Esophagus squamous epithelium (tissue), 5 donors: ENCODE measurements at places on chromosomes 1 and 21. TPM values are rescaled to one million over a fixed set of nuclear protein-coding genes. Genes with fewer than 3 reads are reported as not detected.

DNA sequence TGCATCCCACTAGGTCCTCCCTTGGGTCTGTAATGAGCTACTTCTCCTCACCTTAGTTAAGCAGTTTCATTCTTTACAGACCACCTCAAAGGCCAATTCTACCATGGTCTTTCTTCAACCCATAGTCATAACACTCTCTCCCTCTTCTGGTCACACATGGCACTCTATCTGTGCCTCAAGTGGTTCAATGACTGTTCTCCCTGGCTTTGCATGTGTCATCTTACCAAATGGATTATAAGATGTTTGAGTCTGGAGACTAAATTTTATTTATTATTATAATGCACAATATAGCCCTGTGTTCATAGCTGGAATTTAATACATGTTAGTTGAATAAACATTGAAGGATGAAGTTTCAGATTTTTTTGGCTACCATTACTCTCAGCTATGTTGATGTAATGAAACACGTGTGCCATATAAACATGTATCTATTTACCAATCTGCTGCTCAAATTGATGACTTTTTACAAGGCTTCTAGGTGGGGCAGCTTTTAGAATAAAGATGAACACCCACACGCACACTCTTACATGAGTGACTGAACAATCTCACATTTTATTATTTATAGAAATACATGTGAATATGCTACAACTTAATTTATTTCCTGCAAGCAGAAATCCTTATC, 102.1 kb downstream of the RUNX1 start:
- no peak for DNase-seq
- no peaks in the 10 kb centered on the region for H3K27me3 ChIP-seq
- H3K27ac ChIP-seq, result no peak overlapping the region

The CA14 gene
- not detected for total RNA-seq

The SLC44A3 gene
- 5.4 TPM for total RNA-seq

- peaks cover 62% of the 10 kb centered on the region for H3K4me1 ChIP-seq
- DNase-seq, result no peak
- no peaks in the 10 kb centered on the region for H3K36me3 ChIP-seq
- peak overlapping the region; percentile 86 for H3K27ac ChIP-seq
Measured at GRCh38 chr1:206005778-206006180, 2.6 kb upstream of the RAB7B start.

GRCh38 chr1:204348722-204349121, 11.0 kb downstream of the PLEKHA6 start:
- no peak overlapping the region for H3K4me3 ChIP-seq
- DNase-seq, result no peak
- H3K27ac ChIP-seq, result peak overlapping the region; percentile 31
- H3K36me3 ChIP-seq, result no peaks in the 10 kb centered on the region
- peaks cover 4% of the 10 kb centered on the region for H3K4me1 ChIP-seq

The ACKR1 gene
- 53.7 TPM for total RNA-seq

DNA sequence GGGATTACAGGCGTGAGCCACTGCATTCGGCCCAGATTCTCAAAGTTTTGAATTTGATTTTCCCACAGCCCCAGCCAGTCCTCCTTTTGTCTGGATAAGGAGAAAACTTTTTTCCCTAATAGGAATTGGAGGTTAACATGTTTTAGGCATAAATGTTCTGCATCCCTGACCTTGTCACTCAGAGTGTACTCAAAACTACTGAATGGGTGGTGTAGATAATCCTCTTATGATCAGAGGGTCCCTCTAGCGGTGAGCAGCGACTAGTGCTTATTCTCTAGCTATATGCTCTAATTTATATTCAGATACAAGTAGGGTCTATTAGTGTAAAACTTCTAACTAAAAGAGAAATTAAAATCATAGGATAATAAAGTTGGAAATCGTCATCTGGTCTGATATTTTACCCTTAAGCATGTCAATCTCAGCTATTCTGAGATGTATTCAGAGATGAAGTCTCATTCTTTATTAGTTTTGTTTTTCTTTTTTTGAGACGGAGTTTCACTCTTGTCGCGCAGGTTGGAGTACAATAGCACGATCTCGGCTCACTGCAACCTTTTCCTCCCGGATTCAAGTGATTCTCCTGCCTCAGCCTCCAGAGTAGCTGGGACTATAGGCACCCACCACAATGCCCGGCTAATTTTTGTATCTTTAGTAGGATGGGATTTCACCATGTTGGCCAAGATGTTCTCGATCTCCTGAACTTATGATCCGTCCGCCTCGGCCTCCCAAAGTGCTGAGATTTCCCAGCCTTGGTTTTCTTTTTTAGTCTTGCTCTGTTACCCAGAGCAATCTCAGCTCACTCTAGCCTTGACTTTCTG, 2.7 kb upstream of the PSMD4 start:
- H3K36me3 ChIP-seq, result no peaks in the 10 kb centered on the region
- H3K4me1 ChIP-seq, result peaks cover 9% of the 10 kb centered on the region
- H3K27ac ChIP-seq, result no peak overlapping the region
- no peaks in the 10 kb centered on the region for H3K27me3 ChIP-seq
- no peak overlapping the region for H3K4me3 ChIP-seq

DNA sequence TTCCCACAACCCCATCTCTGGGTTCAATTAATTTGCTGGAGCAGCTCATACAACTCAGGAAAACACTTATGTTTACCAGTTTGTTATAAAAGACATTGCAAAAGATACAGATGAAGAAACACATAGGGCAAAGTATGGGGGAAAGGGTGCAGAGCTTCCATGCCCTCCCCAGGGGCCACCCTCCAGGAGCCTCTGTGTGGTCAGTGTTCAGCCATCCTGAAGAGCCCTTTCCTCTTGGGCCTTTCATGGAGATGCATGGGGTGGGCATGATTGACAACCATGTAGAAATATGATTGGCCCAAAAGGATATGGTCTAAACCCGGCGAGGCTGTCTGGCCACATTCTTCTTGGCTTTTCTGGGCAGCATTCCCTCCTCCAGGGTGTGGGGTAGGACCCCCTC, 56.8 kb upstream of the PDE9A start:
- H3K27me3 ChIP-seq, result peaks cover 16% of the 10 kb centered on the region
- H3K4me3 ChIP-seq, result no peak overlapping the region
- H3K27ac ChIP-seq, result no peak overlapping the region
- peaks cover 10% of the 10 kb centered on the region for H3K4me1 ChIP-seq

- H3K36me3 ChIP-seq, result no peaks in the 10 kb centered on the region
- no peak overlapping the region for H3K27ac ChIP-seq
- peaks cover 3% of the 10 kb centered on the region for H3K4me1 ChIP-seq
- H3K4me3 ChIP-seq, result no peak overlapping the region
- no peak for DNase-seq
Measured at GRCh38 chr1:98355656-98356383, 305.7 kb upstream of the SNX7 start.

GRCh38 chr1:8204826-8205225, 113.1 kb upstream of the SLC45A1 start:
- no peaks in the 10 kb centered on the region for H3K27me3 ChIP-seq
- H3K4me1 ChIP-seq, result peaks cover 39% of the 10 kb centered on the region
- no peaks in the 10 kb centered on the region for H3K36me3 ChIP-seq
- no peak for DNase-seq

GRCh38 chr1:240189386-240189989, 97.8 kb downstream of the FMN2 start:
- H3K4me1 ChIP-seq, result no peaks in the 10 kb centered on the region
- no peak overlapping the region for H3K27ac ChIP-seq
- no peak overlapping the region for H3K4me3 ChIP-seq
- no peaks in the 10 kb centered on the region for H3K27me3 ChIP-seq
- no peaks in the 10 kb centered on the region for H3K36me3 ChIP-seq

The VPS45 gene
- 23.4 TPM for total RNA-seq

DNA sequence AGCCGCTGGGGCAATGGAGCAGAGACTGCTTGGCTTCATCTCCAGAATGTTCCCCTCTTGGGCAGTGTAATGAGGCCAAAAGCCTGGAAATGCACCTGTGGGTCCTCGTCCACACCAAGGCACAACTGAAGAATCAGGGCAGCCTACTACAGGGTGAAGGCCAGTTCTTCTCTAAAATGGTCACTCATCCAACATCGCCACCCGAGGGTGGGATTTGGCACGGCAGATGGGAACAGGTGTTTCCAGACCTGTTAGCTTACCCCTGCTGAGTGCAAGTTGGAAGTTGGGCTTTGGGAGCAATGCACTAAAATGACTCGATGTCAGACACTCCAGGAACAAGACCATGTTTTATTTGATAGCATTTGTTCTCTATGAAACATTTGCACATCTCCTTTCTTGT, 543.7 kb downstream of the NPHP4 start:
- H3K27me3 ChIP-seq, result no peaks in the 10 kb centered on the region
- H3K4me3 ChIP-seq, result no peak overlapping the region
- no peaks in the 10 kb centered on the region for H3K4me1 ChIP-seq
- no peak overlapping the region for H3K27ac ChIP-seq
- H3K36me3 ChIP-seq, result no peaks in the 10 kb centered on the region

The DNM3 gene
- total RNA-seq, result 1.2 TPM

DNA sequence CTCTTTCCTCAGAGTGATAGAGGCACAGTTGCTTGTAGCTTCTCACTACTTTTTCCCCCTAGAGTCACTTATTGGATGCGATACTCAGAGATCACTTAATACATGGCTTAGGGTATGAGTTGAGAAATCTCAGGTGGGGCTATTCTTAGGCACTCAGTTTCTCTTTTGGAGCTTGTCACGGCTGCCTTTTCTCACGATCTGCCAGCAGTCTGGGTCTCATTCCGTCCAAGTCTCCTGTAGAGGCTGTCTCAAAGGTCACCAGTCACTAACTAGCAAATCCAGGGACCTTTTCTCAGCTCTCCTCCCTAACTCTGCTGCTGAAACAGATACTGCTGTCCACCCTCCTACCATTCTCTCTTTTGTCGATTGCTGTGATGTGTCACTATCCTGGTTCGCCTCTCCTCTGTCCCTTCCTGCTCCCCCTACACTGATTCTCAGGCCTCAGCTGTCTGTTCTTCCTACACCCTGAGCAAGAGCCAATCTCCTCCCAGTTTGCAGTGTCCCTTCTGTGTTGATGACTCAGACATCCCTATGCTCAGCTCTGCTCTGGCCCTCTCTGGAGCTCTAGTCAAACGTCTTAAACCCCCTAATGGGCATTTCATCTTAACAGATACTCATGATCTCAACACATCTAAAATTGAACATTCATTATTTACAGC, 12.4 kb downstream of the ATP1A2 start:
- no peaks in the 10 kb centered on the region for H3K36me3 ChIP-seq
- H3K27me3 ChIP-seq, result no peaks in the 10 kb centered on the region
- H3K4me1 ChIP-seq, result peaks cover 4% of the 10 kb centered on the region

The COL24A1 gene
- total RNA-seq, result 0.15 TPM

GRCh38 chr1:6454856-6455751, 10.9 kb downstream of the TNFRSF25 start:
- H3K4me1 ChIP-seq, result peaks cover 28% of the 10 kb centered on the region
- no peaks in the 10 kb centered on the region for H3K36me3 ChIP-seq
- no peak overlapping the region for H3K27ac ChIP-seq

The ELAVL4 gene
- not detected for total RNA-seq

- H3K36me3 ChIP-seq, result no peaks in the 10 kb centered on the region
- DNase-seq, result no peak
- H3K27ac ChIP-seq, result peak overlapping the region; percentile 55
Measured at GRCh38 chr1:207840380-207840779, 70.5 kb downstream of the CD34 start.

DNA sequence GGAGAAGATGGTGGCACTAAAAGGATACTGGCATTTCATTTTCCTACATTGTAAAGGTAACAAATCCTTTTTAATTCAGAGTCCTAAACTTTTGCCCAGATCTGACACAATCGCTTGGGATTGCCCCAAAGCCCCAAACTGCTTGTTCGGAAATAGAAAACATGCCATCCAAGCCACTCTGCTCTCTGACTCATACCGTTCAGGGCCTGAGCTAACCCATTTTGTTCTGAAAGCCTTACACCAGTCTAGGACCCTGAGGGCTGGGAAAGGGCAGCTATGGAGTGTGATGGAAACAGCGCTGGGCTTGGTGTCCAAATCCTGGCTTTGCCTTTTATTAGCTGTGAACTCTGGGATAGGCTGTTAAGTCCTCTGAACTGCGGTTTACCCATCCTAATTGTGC, 159.4 kb upstream of the UBE2U start:
- H3K4me3 ChIP-seq, result no peak overlapping the region
- H3K27me3 ChIP-seq, result no peaks in the 10 kb centered on the region
- H3K36me3 ChIP-seq, result no peaks in the 10 kb centered on the region
- no peak overlapping the region for H3K27ac ChIP-seq

The FABP3 gene
- 0.57 TPM for total RNA-seq

DNA sequence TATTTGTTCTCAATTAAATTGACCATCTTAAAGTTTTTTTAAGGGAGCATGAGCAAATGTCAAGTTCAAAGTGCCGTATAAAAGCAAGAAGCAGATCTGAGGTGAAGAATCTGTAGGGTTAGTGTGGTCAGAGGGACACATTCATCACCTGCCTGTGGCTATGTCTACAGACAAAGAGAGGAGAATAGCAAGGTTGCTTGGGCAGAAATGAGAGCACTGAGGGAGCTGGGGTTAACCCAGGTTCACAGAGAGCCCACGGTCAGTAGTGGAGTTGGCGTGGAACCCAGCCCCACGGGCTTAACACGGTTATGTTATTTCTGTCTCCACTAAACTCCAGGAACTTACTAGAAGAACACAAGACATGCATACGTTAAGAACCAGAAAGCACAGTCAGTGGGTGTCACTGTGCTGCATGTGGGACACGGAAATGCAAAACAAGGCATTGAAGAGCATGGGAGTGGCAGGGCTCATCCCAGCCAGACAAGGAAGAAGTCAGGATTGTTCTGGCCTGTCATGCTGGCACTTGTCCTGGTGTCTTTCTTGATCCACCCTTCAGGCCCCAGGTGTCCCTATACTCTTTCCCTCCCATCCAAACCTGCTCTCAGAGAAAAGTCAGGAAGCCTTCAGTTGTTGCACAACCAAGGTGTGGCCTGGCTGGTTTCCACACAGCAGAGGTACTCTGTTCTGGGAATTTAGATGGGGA, 95.5 kb upstream of the IVNS1ABP start:
- peak overlapping the region; percentile 90 for H3K27ac ChIP-seq
- H3K4me3 ChIP-seq, result no peak overlapping the region
- no peak for DNase-seq

DNA sequence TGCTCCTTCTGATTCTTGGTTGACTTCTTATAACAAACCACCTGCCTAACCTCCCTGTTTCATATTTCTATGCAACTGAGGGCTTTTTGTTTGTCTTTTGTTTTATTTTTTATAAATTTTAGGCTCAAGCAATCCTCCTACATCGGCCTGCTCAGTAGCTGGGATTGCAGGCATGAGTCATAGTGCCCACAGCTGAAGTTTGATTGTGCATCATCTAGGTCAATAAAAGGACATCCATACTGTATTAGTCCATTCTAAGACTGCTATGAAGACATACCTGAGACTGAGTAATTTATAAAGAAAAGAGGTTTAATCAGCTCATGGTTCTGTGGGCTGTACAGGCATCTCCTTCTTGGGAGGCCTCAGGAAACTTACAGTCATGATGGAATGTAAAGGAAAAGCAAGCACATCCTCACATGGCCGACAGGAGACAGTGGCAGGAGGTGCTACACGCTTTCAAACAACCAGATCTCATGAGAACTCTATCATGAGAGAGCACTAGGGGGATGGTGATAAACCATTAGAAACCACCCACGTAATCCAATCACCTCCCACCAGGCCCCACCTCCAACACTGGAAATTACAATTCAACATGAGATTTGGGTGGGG, 285.0 kb downstream of the SIPA1L2 start:
- no peaks in the 10 kb centered on the region for H3K4me1 ChIP-seq
- DNase-seq, result no peak
- no peaks in the 10 kb centered on the region for H3K27me3 ChIP-seq

GRCh38 chr21:31752352-31752751, 20.4 kb upstream of the SCAF4 start:
- peak overlapping the region; percentile 59 for H3K27ac ChIP-seq
- no peak for DNase-seq
- H3K36me3 ChIP-seq, result no peaks in the 10 kb centered on the region
- H3K4me3 ChIP-seq, result no peak overlapping the region

GRCh38 chr21:46624050-46624449, 11.4 kb upstream of the PRMT2 start:
- H3K27me3 ChIP-seq, result no peaks in the 10 kb centered on the region
- DNase-seq, result no peak
- no peak overlapping the region for H3K4me3 ChIP-seq
- no peak overlapping the region for H3K27ac ChIP-seq

The NUF2 gene
- 2.9 TPM for total RNA-seq

The AZIN2 gene
- 0.27 TPM for total RNA-seq
